ENCODE measurements at places on chromosomes 1 and 21.

- DNase-seq = no peak
These were observed 4.4 kb upstream of the ASCL5 start for GRCh38 chr1:201131398-201131797.

- DNase-seq = no peak
These were observed 2018.4 kb downstream of the NCAM2 start for GRCh38 chr21:23016617-23017016.

DNA sequence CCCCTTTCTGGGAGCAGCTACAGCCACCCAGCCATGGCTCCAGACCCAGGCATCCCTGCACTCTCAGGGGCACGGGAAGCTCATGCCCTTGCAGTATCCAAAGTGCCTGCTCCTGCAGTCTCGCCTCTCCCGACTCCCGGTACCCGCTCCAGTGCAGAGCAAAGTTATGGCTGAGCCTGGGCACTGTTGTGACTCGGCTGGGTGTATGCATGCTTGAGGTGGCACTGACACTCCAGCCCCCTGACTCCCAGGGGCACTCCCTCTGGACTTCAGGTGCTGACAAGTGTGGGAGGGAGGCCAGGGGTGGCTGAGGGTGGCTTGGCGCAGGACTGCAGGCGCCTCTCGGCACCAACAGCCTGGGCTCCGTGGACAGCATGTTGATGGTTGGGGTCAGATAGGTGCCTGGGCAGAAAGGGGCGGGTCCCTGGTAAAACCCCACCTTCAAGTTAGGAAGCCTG, 580.1 kb upstream of the ADGRL2 start:
- DNase-seq = no peak

- no peak for DNase-seq
These were observed 24.5 kb downstream of the EEIG2 start for GRCh38 chr1:108584428-108584856.

GRCh38 chr1:173467426-173467825, 9.7 kb upstream of the PRDX6 start:
- no peak for DNase-seq

DNA sequence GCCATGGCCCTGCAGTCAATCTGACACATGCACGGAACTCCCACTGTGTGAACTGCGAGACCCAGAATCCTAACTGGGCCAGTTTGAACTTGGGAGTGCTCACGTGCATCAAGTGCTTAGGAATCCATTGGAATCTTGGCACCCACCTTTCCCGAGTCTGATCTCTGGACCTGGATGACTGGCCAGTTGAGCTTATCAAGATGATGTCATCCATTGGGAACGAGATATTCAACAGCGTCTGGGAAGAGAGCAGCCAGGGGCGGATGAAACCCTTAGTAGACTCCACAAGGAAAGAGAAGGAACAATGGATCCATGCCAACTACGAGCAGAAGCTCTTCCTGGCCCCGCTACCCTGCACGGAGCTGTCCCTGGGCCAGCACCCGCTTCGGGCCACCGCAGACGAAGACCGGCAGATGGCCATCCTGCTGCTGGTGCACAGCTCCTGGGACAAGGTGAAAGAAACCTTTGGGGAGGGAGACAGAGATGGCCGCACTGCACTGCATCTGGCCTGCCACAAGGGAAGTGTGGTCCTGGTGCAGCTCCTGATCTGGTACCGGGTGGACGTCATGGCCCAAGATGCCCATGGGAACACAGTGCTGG, 3.1 kb upstream of the TDRD5 start:
- DNase-seq = no peak

DNA sequence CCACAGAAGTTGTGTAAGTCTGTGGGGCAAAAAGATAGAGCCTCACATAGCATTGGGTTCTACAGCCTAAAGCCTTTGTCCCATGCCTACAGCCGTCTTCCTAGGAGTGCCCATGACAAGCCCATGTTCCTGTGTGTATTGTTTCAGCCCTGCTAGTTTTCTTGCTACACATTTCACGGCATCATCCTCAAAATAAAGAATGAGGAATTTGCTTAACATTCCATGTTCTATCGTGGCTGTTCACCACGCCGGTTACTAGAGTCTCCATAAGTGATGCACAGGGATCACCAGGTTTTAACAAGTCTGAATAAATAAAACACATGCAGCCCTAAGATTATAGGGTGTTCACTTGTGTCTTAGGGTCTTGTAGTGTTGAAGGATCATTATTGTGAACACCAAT, 87.4 kb upstream of the NGF start:
- DNase-seq = no peak

DNA sequence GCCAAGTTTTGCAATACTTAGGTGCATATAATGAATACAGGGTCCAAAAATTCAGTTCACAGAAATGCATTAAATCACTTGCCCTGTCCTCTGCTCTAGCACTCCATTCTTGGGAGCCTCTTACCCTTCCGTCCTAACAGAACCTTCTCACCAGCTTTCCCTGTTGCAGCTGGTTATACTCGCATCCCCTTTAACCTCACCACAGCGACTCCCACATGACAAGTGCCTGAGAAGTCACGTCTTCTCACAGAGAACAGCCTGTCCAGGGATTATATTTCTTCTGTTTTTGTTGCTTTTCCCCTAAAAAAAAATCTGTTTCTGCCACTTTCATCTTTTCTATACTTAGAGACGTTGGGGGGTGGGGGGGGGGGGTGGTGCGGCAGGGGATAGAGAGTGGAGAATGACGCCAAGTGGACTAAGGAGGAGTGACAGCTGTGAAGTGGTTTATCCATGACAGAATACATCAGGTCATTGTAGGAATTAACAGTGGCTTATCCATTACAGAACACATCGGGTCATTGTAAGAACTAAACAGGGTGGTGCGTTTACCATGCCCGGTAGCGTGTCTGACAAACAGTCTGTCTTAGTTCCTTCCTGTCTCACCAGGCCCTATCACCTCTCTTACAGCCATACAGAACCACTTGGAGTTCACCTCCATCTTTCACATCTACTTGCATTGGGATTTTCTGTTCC, 117.6 kb downstream of the UBE2U start:
- no peak for DNase-seq

DNA sequence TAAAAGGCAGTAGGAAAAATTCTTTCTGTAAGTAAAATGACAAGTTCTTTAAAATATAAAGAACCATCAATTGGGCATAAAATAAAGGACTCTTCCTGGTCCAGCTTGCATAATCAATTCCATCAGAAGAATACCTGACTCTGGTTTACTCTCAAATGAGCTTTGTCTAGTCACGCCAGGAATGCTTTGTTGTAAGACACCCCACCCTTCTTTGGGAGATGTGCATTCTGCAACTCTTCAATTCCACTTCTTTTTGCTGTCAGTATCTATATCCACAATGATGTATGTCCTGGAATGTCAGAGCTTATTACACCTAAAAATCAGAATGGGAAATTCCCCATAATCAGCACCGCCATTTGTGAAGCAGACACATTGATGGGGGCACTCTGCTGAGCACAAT, 76.1 kb downstream of the PTPN14 start:
- no peak for DNase-seq

- no peak for DNase-seq
These were observed 102.1 kb upstream of the ZBTB40 start for GRCh38 chr1:22349362-22350043.

DNA sequence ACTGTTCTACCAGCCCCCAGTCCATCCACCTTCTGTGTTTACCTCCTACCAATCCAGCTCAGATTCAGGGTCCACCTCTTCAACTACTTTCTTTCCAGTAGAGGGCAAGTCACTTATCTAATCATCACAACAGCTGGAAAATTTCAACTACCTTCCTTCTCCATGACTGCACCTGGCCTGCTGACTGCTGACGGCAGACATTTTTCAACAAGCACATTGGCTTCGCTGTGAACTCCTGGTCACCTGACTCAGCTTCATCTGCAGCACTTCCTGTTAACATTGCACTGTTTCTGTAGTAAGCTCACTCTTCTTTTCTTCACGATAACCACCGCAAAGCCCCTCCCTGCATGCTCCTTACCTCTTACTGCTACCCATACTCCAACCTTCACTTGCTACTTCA, 405.7 kb downstream of the NTNG1 start:
- DNase-seq = no peak

GRCh38 chr1:84379138-84379916, 19.0 kb upstream of the DNASE2B start:
- peak; percentile 39 for DNase-seq

GRCh38 chr1:54352755-54353154, 53.4 kb downstream of the SSBP3 start:
- no peak for DNase-seq

GRCh38 chr1:64229307-64229706, 25.9 kb downstream of the UBE2U start:
- DNase-seq = no peak

- no peak for DNase-seq
These were observed 94.1 kb downstream of the ERG start for GRCh38 chr21:38404177-38404576.

- no peak for DNase-seq
These were observed 35.6 kb downstream of the DHCR24 start for GRCh38 chr1:54851406-54851805.

DNA sequence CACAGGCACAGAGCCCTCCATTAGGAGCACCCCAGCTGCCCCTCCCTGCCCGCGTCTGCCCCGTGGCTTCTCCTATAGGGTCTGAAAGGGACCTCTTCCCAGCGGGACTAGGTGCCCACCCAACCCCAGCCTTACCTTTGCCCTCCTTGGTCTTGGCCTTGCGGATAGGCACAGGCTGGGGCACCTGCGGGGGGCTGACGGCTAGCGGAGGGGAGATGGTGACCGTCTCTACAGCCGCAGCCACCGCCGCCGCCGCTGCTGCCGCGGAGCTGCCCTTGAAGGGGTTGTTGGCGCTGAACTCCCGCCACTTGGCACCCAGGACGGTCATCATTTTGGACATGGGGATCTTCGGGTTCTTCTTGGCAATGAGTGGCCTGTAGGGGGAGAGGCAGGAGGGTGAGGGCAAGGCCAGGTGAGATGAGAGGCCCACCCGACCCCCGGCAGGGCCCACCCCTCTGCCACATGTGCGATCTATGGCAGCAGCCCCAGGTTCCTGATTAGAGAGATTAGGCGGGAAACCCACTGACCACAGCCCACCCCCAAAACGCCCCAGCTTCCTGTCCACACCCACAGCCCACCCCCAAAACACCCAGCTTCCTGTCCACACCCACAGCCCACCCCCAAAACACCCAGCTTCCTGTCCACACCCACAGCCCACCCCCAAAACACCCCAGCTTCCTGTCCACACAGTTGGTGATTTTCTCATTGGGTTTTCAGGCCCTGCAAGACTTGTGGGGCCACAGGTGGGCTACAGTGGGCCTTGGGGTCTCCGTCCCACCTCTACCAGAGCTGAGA, 25.4 kb downstream of the CHD5 start:
- DNase-seq = no peak

DNA sequence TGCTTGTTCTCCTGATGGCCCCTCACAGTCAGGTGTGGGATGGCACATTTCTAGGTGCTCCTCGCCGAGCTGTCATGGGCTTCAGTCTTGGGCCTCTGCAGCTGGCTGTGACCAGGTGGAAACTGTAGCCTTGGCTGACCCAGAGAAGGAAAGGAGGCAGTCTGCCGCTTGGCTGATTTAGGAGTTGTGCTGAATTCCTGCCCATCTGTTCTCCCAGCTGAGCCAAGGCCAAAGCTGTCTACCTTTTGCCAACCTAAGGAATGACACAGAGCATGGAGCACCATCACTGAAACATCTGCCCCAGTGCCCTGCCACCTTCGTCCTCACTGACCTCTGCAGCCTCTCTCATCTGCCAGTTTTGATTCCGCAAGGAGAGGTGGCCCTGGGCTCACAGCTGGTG, 27.9 kb downstream of the UTP25 start:
- DNase-seq = no peak

DNA sequence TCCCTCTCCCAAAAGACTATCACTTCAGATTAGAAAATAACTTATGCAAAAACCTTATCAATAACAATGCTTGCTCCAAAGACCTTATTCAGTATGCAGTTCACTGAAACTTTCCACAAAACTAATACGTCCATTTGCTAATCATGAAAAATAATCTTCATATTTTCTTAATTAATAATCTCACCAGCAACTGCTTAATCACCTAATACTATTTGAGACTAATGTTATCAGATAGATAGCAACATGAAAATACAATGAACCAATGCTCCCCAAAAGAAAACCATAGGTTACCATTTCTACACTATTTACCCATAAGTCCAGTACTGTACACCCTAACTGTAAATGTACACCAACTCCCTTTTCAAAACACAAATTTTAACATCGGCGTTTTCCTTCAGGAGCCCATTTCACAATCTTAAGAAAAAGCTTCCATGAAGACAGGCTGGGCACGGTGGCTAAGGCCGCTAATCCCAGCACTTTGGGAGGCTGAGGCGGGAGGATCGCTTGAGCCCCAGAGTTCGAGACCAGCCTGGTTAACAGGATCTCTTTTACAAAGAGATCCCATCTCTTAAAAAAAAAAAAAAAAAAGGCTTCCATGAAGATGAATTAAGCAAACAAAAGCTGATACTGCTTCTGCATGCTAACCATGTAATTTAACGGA, 1.7 kb downstream of the GNB1 start:
- no peak for DNase-seq

- no peak for DNase-seq
These were observed 211.6 kb upstream of the NR5A2 start for GRCh38 chr1:199815947-199816346.

DNA sequence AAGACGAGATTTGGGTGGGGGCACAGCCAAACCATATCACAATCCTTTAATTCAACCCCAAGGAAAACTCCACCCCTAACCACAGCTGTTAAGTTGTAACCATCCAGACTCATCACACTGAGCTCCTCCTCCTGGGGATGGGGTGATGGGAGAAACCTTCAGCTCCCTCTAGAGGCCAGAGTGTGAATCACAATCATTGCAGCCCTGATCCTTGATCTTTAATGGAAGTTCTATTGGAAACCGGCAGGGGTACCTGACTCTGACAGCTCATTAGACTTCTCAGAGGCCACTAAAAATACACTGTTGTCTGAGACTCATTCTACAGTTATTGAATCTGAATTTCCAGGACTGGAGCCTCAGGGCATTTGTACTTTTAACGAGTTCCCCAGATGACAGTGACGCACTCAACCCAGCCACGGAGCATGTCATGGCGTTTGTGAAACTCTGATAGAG, 127.2 kb downstream of the IGSF21 start:
- no peak for DNase-seq

- no peak for DNase-seq
These were observed 953.8 kb upstream of the ADGRL2 start for GRCh38 chr1:80846966-80847365.

GRCh38 chr1:31647106-31647505, 2.4 kb upstream of the PEF1 start:
- no peak for DNase-seq

- no peak for DNase-seq
These were observed 3.2 kb downstream of the LYPD8 start for GRCh38 chr1:248752161-248753028.

- DNase-seq = peak; percentile 34
These were observed 95.6 kb downstream of the ASH1L start for GRCh38 chr1:155466996-155467395.

- no peak for DNase-seq
These were observed 215.1 kb downstream of the BRINP3 start for GRCh38 chr1:190262538-190262937.

Measured in BJ (cell line).